Small intestine (tissue), 16 donors: ENCODE measurements at places on chromosomes 13 and 19.

DNA sequence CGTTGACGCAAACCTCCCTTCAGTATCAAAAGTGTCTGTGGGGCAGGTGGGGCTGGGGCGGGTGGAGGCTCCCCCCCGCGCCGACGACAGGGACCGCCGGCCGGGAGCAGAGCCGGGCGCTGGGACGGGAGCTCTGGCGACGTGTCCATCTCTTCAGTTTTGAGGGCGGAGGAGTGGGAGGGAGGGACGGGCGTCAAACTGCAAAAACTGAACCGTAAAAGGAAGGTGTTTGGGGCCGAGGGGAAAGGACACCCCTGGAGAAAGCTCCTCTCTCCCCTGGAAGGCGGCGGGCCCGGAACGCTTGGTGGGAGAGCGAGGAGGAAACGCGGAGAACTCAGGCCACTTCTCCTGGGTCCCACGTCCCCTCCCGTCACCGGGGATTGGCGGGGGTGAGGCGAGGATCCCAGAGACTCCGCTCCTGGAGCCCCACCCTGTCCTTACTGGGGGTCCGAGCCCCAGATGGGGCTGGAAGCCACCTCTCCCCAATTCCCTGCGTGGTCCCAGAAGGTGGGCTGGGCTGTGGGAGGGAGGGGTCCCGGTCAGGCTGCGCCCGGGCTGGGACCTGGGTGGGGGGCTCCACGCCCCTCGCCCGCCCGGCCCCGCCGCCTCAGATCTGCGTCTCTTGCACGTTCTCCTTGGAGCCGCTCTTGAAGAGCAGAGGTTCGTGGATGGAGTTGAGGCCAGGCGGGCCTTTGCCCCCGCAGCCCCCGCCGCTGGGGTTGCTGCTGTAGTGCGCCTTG, 3.4 kb upstream of the ASPDH start:
- DNase-seq: no peak

- DNase-seq: no peak
Measured at GRCh38 chr13:106464076-106464475, 71.4 kb downstream of the EFNB2 start.

GRCh38 chr19:49506575-49507105, 5.8 kb upstream of the FCGRT start:
- DNase-seq: peak; percentile 88

DNA sequence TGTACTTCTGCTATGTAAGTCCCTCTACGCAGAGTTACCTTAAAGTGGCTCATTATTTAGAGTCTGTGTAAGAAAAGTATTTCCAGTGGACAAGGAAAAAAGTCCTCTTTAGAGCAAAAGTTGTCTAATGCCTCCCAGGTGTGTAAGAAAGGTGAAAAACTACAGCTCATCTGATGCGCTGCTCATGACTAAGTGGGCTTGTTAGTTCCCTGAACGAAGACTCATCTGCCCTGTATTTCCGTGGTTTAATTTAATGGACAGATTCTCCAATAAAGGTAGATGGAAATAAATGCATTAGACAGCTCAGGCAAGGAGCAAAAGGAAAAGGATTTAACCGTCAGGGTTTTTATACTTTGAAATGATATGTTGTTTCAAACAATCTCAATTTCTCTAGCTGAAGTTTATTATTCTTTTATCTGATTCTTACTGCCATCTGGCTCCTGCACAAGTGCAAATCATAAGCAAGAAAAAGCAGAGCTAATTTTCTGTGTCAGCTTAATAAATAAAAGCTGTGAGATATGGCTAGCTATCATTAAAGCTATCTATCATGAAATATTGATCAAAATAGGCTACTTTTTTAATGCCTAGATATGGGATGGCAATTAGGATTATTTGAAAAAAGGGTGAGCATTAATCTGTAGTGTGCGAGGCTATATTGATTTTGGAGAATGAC, 73.7 kb upstream of the PCDH9 start:
- no peak for DNase-seq

- DNase-seq: no peak
Measured at GRCh38 chr19:42290523-42291434, 11.2 kb upstream of the PRR19 start.

- no peak for DNase-seq
Measured at GRCh38 chr19:2977746-2978138, 378 bp downstream of the TLE6 start.

DNA sequence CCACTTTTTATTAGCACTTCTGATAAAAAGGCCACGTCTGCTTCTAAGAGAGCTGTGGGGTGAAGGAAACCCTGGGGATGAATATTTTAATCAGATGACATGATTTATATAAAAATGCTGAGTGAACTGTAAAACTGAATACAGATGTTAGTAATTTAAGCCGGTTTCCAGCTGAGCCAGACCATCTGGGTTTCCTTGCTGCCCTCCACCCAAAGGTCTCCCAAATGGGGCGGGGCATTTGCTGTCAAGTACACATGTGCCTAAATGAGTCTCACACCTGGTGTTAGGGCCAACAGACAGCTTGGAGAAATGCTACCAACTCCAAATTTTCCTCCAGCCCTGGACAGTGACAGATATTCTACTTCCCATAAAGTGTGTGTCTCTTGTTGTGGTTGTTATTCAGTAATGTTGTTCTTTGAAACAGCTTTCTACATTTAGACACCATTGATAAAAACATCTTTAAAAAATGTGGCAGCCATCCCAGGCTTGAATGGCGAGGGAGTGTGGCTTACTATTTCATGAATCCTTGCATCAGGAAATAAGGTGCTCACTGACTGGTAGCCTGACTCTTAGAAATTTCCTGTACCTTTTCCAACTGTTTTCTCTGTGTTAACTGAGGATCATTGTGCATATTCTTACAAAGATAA, 350.4 kb downstream of the MTUS2 start:
- no peak for DNase-seq

DNA sequence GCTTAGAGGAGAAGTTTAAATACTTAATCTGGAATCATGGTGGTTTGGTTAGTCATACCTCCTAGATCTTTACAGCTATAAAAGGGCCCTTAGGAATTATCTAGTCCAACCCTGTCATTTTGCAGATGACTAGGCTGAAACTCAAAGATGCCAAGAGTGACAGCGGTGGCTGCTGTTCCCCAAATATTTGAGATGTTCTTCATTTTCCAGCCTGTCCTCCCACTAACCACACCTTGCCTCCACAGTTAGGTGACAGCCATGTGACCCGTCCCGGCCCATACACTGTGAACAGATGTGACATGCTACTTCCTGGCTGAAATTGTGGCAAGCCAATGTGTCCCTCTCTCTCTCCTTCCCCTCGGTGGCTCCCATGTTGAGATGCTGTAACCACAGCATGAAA, 225.5 kb upstream of the IPO5 start:
- no peak for DNase-seq

DNA sequence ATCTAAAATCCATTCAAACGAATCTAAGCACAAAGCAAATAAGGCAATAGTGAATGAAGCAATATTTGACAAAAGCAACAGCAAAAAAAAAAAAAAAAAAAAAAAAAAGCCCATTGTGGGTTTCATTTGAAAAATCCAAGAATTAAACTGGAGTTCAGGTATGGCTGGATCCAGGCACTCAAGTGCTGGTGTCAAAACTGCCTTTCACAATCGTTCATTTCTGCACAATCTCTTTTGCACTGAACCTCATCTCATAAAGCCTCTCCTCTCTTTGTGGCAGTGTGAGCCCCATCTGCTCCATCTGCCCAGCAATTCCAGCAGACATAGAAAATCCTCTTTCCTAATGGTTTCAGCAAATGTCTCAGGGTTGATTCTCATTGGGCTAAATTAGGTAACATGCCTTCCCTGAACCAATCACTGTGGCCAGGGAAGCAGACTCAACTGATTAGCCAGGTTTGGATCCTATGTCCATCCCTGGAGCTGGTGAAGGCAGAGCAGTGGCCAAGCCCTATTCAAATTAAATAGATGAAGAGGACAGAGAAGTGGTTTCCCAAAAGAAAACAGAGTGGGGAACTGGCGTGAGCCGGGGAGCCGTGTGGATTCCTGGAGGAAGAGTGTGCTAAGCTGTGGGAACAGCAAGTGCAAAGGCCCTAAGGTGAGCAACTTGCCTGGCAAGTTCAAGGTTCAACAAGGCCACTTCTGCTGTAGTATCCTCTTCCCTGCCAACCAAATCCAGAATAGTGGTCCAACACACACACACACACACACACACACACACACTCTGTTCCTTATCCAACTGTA, 1.2 kb upstream of the HIF3A start:
- peak; percentile 58 for DNase-seq

- DNase-seq: no peak
Measured at GRCh38 chr19:30671622-30672051, 299.5 kb downstream of the ZNF536 start.

GRCh38 chr13:50400035-50400726, 384.9 kb downstream of the KCNRG start:
- no peak for DNase-seq
